ENCODE measurements at places on chromosomes 2 and 18.
A peak's percentile ranks its signal among the peaks of the same experiment; 100 is the strongest.

DNA sequence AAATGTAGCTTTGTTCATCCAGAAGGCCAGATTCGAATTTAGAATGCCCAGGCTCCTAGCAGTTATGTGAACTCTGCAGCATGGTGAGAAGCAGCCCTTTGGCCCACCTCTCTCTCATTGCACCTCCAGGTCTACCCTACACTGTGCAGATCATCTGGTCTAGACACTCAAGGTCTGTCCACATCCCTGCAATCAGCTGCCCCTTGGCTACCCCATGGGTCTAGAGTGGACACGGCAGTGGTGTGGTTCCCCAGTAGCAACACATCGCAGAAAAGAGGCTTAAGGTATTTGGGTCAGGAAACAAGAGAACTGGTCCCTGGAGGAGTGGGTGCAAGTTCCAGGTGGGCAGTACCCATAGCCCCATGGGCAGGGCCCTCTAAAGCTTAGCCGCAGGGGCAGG, 76.6 kb upstream of the BCL2L11 start:
- no peak for DNase-seq

- no peak for DNase-seq
These were observed 191.0 kb upstream of the TCF4 start for GRCh38 chr18:55778788-55779690.

DNA sequence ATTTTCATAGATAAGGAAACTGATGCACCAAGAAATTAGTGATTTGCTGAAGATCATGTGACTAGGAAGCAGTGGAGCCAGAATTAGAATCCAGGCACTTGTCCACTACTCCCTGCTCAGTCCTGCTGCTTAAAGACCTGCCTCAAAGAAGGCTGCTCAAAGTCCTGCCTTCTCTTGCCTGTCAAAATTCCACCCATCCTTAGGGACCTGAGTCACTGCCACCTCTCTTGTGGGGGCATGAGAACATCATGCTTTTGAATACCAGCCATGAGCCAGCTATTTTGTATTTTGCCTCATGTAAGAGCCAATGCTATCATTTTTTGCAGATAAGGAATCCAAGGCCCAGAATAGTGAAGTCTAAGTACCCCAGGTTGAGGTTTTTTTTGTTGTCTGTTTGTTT, 47.1 kb downstream of the DDX1 start:
- no peak for DNase-seq

GRCh38 chr18:48841381-48842258, 109.1 kb downstream of the SMAD7 start:
- no peak for DNase-seq

DNA sequence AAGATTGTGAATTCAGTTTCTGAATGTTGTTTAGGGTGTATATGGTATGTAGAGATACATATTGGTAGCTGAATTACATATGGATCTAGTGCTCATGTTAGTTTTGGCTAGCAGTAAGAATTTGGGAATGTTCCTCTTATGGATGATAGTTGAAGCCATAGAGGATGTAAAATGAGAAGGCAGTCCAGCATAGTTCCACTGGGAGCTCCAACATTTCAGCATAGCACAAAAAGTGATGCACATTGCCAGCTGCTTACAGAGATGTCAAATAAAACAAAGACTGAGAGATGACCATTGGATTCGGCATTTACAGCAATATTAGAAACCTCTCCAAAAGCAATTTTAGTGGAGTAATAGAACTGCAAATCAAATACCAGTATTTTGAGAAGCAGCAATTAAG, 77.4 kb downstream of the EML4 start:
- no peak for DNase-seq

DNA sequence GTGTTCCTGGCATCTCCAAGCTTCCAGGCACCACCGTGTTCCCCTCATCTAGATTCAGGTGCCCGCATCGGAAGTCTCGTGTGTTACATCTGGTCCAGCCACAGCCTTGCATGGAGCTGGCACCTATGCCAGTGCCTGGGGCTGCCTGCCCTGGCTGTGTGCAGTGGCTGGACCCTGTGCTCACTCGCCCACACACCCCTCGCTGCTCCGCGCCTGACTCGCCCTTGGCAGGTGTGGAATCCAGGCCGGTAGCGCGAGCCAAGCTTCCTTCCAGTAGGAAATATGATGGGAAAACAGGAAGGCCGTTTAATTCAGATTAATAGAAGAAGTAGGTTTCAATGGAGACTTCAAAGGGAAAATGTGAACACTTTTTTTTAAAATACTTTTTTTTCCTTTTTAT, 78.0 kb downstream of the PTPN4 start:
- DNase-seq: no peak

- no peak for DNase-seq
These were observed 1.3 kb upstream of the TRIB2 start for GRCh38 chr2:12715258-12716031.

GRCh38 chr2:7627583-7627982, 710.4 kb downstream of the RNF144A start:
- DNase-seq: no peak

DNA sequence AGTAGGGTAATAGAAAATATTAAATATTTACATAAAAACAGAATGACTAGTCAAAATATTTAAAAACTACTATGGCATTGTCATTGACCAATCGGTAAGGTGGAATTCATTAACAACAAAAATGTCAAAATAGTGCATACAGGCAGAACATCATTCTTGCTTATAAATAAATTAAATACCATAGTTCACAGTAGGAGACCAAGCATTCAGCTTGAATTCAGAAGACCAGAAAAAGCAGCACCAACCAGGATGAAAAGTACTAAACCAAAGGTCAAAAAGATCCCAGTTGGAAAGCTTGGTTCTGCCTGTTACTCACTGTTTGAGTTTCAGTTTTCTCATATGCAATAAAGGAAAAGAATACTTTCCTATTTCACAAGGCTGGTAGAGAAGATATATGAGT, 244.3 kb downstream of the OSR1 start:
- no peak for DNase-seq

DNA sequence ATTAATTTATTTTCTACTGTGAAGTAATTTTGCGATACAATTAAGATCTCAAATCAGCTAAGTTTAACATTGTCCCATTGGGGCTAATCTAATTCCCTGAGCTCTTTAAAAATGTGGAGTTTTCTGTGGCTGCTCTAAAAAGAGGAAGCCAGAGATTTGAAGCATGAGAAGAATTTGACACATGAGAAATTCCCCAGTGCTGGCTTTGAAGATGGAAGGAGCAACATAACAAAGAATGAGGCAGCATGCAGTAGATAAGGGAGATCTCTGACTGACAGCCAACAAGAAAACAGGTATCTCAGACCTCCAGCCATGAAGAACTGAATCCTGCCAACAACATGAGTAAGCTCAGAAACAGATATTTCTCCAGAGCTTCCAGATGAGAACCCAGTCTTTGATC, 308.4 kb downstream of the ZNF804A start:
- no peak for DNase-seq

GRCh38 chr18:35193316-35193715, 47.5 kb upstream of the ZNF397 start:
- peak; percentile 83 for DNase-seq

GRCh38 chr2:97792416-97792815, 79.0 kb downstream of the ZAP70 start:
- DNase-seq: peak; percentile 80

GRCh38 chr2:144546933-144547332, 27.0 kb upstream of the ZEB2 start:
- no peak for DNase-seq

DNA sequence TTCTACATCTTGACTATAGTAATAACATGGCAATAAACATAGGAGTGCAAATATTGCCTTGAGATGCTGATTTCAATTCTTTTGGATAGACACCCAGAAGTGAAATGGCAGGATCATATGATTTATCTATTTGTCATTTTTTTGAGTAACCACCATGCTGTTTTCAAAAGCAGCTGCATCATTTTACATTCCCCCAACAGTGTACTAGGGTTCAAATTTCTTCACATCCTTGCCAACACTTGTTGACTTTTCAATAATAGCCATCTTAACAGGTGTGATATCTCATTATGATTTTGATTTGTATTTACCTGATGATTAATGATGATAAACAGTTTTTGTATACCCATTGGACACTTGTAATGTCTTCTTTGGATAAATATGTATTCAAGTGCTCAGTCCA, 90.8 kb downstream of the STRADB start:
- DNase-seq: no peak

- DNase-seq: peak; percentile 16
These were observed 214.7 kb downstream of the SS18 start for GRCh38 chr18:25875551-25876240.

- no peak for DNase-seq
These were observed 81.5 kb downstream of the DIS3L2 start for GRCh38 chr2:232042911-232043574.

GRCh38 chr18:692824-693223, 19.6 kb downstream of the ENOSF1 start:
- DNase-seq: no peak

DNA sequence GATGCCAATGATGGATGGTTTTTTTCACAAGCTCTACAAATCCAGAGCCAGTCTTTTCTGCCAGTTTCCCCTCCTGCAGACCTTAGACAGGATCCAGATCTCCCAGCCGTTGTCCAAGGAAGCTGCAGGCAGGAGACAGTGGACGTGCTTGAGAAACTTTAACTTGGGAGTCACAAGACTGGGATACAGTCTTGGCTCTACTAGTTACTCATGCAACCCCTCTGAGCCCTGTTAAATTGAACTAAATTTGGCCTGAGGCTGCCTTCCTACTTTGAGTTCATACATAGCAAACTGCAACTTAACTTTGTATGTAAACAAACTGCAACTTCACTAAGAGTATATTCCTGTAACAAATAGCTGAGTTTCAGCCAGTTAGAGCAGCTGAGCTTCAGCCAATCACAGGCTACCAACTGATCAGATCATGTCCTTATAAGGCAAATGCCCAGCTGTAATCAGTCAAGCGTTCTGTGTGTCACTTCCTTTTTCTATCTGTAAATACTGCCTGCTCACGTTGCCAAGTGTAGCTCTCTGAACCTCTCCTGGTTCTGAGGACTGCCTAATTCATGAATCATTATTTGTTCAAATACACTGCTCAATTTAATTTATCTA, 140.9 kb downstream of the CAPN13 start:
- no peak for DNase-seq

DNA sequence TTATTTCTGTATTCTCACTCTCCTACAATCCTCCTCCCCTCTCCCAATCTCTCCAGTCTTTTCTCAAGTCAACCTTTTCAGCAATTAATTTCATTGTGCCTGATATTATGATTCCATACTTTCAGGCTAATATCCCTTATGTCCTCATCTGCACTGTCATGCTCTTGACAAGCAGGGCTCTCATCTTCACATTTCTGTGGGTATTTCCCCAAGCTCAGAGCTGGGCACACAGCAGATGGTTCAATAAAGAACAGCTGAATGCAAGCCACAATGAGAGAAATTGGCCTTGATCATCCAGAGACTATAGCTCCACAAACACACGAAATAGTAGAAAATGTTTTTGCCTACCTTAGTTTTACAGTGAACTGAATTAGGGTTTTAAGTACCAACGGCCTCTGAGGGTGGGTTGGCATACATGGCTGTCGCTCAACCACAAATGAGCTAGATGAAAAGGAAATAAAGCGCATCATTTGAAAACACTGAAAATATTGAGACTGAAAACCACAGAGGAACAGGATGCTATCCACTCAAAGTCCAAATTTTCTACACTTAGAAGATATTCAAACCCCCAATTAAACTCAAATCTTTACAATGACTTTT, 47.5 kb upstream of the STAT1 start:
- no peak for DNase-seq

DNA sequence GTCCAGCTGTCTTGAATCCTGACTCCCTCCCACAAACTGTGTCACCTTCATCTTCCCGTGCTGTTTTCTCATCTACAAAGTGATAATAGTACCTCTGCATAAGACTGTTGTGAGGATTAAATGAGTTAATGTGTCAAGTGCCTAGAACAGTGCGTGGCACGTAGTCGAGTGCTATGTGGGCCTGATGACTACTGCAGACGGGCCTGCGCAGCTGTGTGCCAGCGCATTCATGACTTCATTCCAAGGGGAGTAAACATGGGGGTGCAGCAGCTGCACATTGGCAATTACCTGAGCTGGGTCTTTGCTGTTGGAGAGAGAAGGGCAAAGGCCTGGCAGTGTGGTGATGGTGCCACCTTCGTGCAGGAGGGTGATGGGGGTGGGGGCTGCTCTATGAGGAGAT, 5.0 kb downstream of the TEX44 start:
- DNase-seq: no peak

DNA sequence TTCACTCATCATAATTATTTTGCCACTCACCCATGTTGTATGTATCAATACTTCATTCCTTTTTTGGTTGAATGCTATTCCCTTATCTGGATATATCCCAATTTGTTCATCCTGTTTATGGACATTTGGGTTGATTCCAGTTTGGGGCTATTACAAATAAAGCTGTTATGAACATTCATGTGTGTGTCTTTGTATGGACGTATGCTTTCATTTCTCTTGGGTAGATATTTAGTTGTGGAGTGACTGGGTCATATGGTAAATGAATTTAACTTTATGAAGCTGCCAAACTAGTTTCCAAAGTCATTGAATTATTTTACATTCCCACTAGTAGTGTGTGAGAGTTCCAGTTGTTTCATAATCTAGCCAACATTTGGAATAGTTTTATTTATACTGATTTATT, 2.7 kb downstream of the FAM228B start:
- no peak for DNase-seq

DNA sequence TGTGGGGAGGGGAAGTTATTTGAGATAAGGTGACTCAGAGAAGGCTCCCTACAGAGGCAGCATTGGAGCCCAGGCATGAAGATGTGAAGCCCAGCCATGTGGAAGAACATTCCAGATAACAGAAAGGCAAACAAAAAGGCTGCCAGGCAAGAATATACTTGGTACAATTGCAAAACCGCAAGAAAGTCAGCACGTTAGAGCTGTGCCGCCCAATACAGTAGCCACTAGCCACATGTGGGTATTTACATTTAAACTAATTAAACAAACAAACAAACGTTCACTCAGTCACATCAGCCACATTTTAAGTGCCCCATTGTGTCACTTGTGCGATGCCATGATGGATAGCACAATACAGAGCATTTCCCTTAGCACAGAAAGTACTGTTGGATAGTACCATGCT, 179.6 kb downstream of the SATB2 start:
- DNase-seq: no peak

GRCh38 chr18:67417864-67418523, 98.5 kb downstream of the DSEL start:
- no peak for DNase-seq

DNA sequence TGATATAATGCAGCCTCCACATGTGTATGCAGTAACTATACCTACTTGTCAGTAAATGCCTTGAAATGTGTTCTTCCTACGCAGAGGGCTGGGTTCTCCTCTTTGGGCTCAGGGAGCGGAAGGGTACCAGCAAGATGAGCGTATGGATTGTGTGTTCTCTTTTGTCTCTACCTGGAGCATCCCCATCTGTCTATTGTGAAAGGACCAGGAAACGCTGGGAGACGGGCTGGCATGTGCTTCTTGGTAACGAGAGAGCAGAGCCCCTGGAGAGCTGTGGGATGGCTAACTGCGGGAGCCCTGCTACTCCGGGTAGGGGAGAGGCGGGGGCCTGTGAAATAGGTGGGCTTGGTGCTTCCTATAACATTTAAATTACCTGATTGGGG, 80.9 kb downstream of the BCL2 start:
- DNase-seq: no peak

All from DMS79 (cell line).